ENCODE measurements at places on chromosomes 7 and 10. TPM values are rescaled to one million over a fixed set of nuclear protein-coding genes. Genes with fewer than 3 reads are reported as not detected.

DNA sequence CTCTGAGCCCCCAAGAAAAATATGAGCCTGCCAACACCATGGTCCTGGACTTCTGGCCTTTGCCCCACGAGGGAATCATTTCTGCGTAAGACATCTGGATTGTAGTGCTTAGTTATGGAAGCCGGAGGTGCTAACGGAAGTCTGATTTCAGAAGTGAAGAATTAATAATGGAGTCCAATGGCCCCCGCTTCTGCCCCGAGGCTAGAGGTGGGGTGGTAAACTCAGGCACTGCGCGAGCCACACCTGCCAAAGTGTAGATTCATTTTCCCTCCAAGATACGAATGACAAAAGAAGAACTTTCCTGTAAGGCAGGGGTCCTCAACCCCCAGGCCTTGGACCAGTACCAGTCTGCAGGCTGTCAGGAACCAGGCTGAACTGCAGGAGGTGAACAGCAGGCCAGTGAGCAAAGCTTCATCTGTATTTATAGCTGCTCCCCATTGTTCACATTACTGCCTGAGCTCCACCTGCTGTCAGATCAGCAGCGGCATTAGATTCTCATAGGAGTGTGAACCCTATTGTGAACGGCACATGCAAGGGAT lies 22.3 kb downstream of the CNPY1 start:
- H3K27ac ChIP-seq, result no peak overlapping the region
- DNase-seq, result no peak
- H3K27me3 ChIP-seq, result no peaks in the 10 kb centered on the region
- no peaks in the 10 kb centered on the region for H3K4me1 ChIP-seq
- no peaks in the 10 kb centered on the region for H3K36me3 ChIP-seq

- no peak for DNase-seq
- H3K4me1 ChIP-seq, result peaks cover 5% of the 10 kb centered on the region
- H3K36me3 ChIP-seq, result peaks cover 23% of the 10 kb centered on the region
- no peak overlapping the region for H3K4me3 ChIP-seq
Observed at GRCh38 chr7:5489991-5490536, 66.4 kb upstream of the TNRC18 start.

GRCh38 chr10:69639291-69640195 lies 9.5 kb downstream of the FAM241B start:
- no peak overlapping the region for H3K27ac ChIP-seq
- H3K27me3 ChIP-seq, result peaks cover 72% of the 10 kb centered on the region
- DNase-seq, result peak; percentile 56

DNA sequence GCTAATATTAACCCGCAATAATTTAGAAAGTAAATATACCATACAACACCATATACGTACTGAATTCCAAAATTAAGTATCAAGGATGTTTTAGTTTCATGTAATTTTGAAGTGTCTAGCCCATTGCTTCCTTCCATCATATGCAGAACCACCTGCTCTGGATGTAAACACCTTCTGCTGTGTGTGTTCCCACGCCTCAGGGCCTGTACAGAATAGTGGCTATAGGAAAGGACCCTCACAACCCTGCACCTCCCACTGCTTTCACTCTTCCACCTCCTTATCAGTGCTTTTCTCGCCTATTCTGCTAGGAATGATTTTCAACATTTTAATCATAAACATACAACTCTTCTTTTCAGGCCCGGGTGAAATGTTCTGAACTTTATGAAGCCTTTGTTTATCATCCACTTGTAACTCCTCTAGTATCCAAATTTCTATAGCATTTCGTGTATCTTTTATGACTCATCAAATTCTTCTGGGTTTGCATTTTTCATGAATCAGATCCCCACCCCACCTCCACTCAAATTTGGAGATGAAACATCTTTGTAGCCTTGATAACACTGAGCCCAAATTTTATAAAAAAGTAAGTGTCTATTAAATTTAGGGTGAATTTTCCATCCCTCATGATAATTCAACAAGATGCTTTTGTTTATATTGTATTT lies 1106.8 kb upstream of the C7orf33 start:
- no peaks in the 10 kb centered on the region for H3K27me3 ChIP-seq
- no peaks in the 10 kb centered on the region for H3K36me3 ChIP-seq
- H3K4me3 ChIP-seq, result no peak overlapping the region
- DNase-seq, result peak; percentile 50

DNA sequence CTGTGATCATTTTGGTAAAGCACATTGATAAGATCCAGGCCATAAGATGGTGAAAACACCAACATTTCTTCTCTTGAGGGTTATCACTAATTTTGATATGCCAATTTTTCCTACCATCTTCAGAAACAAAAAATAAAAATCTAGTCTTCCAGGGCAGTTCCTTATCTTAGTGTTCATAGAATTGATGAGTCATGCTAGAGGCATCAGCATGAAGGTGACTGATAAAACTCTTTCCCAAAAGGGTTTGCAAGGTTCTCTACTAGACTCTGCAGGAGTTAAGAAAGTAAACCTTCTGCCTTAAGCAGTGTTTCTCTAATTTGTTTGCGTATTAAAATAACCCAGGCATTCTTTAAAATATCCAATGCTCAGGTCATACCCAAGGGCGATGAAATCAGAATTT lies 483.1 kb upstream of the CNTNAP2 start:
- no peak for DNase-seq
- no peaks in the 10 kb centered on the region for H3K27me3 ChIP-seq
- H3K27ac ChIP-seq, result no peak overlapping the region
- H3K4me3 ChIP-seq, result no peak overlapping the region

GRCh38 chr10:110973400-110973799 lies 54.0 kb downstream of the SHOC2 start:
- no peak for DNase-seq
- H3K4me1 ChIP-seq, result peaks cover 6% of the 10 kb centered on the region
- H3K4me3 ChIP-seq, result no peak overlapping the region

GRCh38 chr7:106466867-106467266 lies 182.1 kb upstream of the NAMPT start:
- no peaks in the 10 kb centered on the region for H3K36me3 ChIP-seq
- no peak for DNase-seq
- no peaks in the 10 kb centered on the region for H3K27me3 ChIP-seq
- H3K4me3 ChIP-seq, result no peak overlapping the region

GRCh38 chr10:105026566-105026965 lies 385.5 kb downstream of the SORCS3 start:
- no peaks in the 10 kb centered on the region for H3K36me3 ChIP-seq
- no peaks in the 10 kb centered on the region for H3K27me3 ChIP-seq
- no peaks in the 10 kb centered on the region for H3K4me1 ChIP-seq
- no peak overlapping the region for H3K27ac ChIP-seq
- H3K4me3 ChIP-seq, result no peak overlapping the region
- no peak for DNase-seq

DNA sequence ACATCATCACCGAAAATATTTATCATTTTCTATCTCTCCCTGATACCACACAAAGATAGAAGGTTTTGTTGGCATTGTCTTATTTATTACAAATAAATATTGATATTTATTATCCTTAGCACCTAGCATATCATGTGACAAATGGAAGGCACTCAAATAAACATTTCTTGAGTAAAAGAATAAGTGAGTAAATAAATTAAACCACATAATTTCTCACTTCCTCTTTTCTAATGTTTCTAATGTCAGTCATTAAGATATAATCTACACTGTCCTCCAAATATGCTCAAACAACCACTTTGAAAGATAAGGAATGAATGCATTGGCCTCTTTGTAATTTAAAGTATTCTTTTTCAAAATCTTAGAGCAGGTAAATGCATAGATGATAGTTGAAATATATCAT lies 1027.8 kb upstream of the LRRTM3 start:
- H3K4me3 ChIP-seq, result no peak overlapping the region
- no peak for DNase-seq
- H3K4me1 ChIP-seq, result no peaks in the 10 kb centered on the region
- H3K36me3 ChIP-seq, result no peaks in the 10 kb centered on the region
- no peaks in the 10 kb centered on the region for H3K27me3 ChIP-seq

DNA sequence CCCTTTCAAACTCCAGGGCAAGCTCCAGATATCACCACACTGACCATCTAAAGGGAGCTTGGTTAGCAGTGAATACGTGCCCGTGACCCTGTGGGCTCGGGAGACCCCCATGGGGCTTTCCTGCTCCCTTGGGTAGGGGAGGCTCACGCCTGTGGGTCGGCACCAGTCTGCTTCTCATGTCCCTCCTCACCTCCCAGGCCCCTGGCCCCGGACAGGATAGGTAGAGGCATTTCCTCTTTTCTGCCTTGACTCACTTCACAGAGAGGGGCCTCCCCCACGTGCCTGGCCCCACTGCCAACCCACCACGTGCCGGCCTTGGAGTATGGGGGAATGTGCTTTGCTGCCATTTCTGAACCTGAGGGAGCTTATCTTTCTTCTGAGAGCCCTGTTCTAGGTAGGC lies 131.3 kb upstream of the FAM20C start:
- no peak overlapping the region for H3K4me3 ChIP-seq
- H3K36me3 ChIP-seq, result no peaks in the 10 kb centered on the region
- H3K27me3 ChIP-seq, result peaks cover 13% of the 10 kb centered on the region
- no peak overlapping the region for H3K27ac ChIP-seq

DNA sequence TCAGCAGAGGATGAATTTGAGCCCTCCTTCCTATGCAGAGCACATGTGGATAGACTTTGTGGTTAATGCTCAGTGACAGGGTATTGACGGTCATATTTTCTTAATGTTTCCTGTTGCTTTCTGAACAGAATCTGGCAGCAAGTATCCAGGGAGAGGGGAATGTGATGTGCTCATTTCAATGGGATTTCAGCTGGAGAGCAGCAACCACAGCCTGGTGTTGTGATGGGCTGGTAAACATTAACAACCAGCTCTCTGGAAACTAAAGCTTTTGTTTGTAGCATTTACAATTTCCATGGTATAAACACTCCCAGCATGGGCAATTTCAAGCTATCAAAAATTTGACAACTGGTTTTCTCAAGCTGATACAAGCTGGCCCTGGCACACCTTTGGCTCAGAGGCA lies 215.9 kb downstream of the SH2D4B start:
- H3K36me3 ChIP-seq, result no peaks in the 10 kb centered on the region
- H3K4me1 ChIP-seq, result no peaks in the 10 kb centered on the region
- no peaks in the 10 kb centered on the region for H3K27me3 ChIP-seq
- no peak overlapping the region for H3K4me3 ChIP-seq
- no peak overlapping the region for H3K27ac ChIP-seq
- no peak for DNase-seq

DNA sequence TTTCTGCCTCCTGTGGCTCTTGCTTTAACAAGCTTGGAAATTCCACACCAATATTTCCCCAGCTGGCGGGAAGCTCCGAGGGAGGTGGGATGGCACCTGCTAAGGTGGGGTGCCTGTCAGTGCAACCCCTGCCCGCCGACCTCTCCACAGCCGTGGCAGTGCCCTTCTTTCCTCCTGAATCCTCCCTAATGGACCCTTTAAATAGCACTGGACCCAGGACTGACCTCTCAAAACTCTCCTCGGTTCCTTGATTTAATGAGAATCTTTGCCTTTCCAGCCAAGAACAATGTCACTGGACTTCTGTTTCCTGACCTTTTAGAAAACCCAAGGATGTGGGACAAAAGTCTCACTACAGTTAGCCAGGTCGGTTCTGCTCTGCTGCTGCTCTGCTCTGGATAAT lies 63.2 kb upstream of the EXOC6 start:
- H3K4me3 ChIP-seq, result no peak overlapping the region
- no peaks in the 10 kb centered on the region for H3K36me3 ChIP-seq
- H3K4me1 ChIP-seq, result no peaks in the 10 kb centered on the region
- H3K27ac ChIP-seq, result no peak overlapping the region

GRCh38 chr10:7622969-7623368 lies 43.8 kb downstream of the ITIH5 start:
- H3K36me3 ChIP-seq, result no peaks in the 10 kb centered on the region
- DNase-seq, result no peak
- no peak overlapping the region for H3K4me3 ChIP-seq
- no peaks in the 10 kb centered on the region for H3K4me1 ChIP-seq
- no peak overlapping the region for H3K27ac ChIP-seq
- no peaks in the 10 kb centered on the region for H3K27me3 ChIP-seq

- no peaks in the 10 kb centered on the region for H3K36me3 ChIP-seq
- DNase-seq, result no peak
- peaks cover 2% of the 10 kb centered on the region for H3K4me1 ChIP-seq
- H3K27me3 ChIP-seq, result peaks cover 43% of the 10 kb centered on the region
- no peak overlapping the region for H3K27ac ChIP-seq
Observed at GRCh38 chr10:132497861-132498561, 39.6 kb upstream of the INPP5A start.

- no peaks in the 10 kb centered on the region for H3K36me3 ChIP-seq
- H3K27ac ChIP-seq, result no peak overlapping the region
- H3K27me3 ChIP-seq, result no peaks in the 10 kb centered on the region
- H3K4me3 ChIP-seq, result no peak overlapping the region
- no peaks in the 10 kb centered on the region for H3K4me1 ChIP-seq
- no peak for DNase-seq
Observed at GRCh38 chr7:115128154-115128553, 206.3 kb downstream of the MDFIC start.

DNA sequence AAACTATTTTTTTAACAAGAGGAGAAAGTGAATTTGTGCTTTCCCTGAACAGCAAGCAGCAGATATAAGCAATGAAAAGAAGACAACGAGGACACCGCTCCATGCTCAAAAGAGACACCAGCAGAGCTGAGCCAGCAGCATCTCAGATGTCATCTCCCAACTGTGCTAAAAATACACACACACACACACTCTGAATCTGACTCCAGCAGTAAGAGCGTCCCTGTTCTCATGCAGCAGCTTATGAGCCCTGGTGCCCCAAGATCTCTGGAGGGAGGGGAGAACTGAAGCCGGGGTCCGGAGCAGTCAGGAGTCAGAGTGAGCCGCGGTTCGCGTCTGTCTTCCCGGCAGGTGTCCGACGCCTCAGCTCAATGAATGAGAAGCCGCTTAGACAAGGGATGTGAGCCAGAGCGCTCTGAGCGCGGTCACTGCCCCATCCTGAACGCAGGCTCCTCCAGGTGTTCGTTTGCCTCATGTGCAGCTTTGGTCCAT lies 49.2 kb downstream of the SVIL start:
- H3K4me3 ChIP-seq, result no peak overlapping the region
- H3K4me1 ChIP-seq, result peaks cover 26% of the 10 kb centered on the region
- DNase-seq, result peak; percentile 28

GRCh38 chr7:40827222-40828085 lies 692.6 kb downstream of the SUGCT start:
- H3K4me3 ChIP-seq, result no peak overlapping the region
- peaks cover 16% of the 10 kb centered on the region for H3K4me1 ChIP-seq
- H3K36me3 ChIP-seq, result no peaks in the 10 kb centered on the region
- H3K27me3 ChIP-seq, result no peaks in the 10 kb centered on the region
- no peak for DNase-seq

GRCh38 chr10:93751832-93752231 lies 5.9 kb upstream of the LGI1 start:
- H3K4me3 ChIP-seq, result no peak overlapping the region
- DNase-seq, result peak; percentile 16
- H3K36me3 ChIP-seq, result no peaks in the 10 kb centered on the region
- no peaks in the 10 kb centered on the region for H3K4me1 ChIP-seq
- peaks cover 26% of the 10 kb centered on the region for H3K27me3 ChIP-seq

GRCh38 chr10:18879284-18879683 lies 169.3 kb upstream of the MALRD1 start:
- H3K27me3 ChIP-seq, result no peaks in the 10 kb centered on the region
- no peaks in the 10 kb centered on the region for H3K4me1 ChIP-seq
- DNase-seq, result no peak
- no peak overlapping the region for H3K4me3 ChIP-seq
- no peaks in the 10 kb centered on the region for H3K36me3 ChIP-seq

CCL24 gene
- not detected for total RNA-seq

FKBP6 gene
- total RNA-seq, result not detected

FAM25A gene
- total RNA-seq, result not detected

ACSM6 gene
- not detected for total RNA-seq

LBX1 gene
- not detected for total RNA-seq

MMD2 gene
- not detected for total RNA-seq

CUZD1 gene
- total RNA-seq, result 0.56 TPM

TAS2R3 gene
- total RNA-seq, result 0.72 TPM

SEMA3E gene
- total RNA-seq, result 1.1 TPM

Data from IMR-90 (cell line).